ENCODE measurements at places on chromosomes 5 and 9.

DNA sequence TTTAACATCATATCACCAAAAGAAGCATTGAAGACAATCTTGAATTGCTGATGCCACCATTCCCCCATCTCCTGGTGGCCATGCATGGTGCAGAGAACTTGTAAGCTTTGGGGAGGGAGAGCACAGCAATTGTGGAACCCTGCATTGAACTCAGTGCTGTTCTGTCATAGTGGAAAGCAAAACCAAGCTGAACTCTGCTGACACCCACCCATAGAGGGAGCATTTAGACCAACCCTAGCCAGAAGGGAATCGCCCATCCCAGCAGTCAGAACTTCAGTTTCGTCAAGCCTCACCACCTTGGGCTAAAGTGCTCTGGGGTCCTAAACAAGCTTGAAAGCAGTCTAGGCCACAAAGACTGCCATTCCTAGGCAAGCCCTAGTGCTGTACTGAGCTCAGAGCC is 37.4 kb upstream of the RUSC2 start:
- DNase-seq = no peak

- DNase-seq = no peak
Observed at GRCh38 chr5:156836846-156837245, 13.2 kb upstream of the PPP1R2B start.

DNA sequence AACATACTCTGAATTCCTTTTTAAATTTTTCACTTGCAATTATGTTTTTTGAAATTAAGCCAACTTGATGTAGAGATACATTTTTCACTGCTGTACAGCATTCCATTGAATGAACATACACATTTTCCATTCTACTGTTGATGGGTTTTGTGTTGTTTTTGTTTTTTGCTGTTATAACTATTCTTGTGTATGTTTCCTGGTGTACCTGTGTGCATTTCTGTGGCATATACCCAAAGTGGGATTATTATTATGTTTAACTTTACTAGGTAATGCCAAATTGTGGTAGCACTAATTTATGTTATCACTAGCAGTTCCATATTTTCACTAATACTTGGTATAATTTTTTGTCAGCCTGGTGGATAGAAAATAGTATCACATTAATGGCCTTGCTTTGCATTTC is 2.7 kb downstream of the RFESD start:
- no peak for DNase-seq

- no peak for DNase-seq
Observed at GRCh38 chr5:52674815-52675545, 112.7 kb upstream of the ITGA1 start.

DNA sequence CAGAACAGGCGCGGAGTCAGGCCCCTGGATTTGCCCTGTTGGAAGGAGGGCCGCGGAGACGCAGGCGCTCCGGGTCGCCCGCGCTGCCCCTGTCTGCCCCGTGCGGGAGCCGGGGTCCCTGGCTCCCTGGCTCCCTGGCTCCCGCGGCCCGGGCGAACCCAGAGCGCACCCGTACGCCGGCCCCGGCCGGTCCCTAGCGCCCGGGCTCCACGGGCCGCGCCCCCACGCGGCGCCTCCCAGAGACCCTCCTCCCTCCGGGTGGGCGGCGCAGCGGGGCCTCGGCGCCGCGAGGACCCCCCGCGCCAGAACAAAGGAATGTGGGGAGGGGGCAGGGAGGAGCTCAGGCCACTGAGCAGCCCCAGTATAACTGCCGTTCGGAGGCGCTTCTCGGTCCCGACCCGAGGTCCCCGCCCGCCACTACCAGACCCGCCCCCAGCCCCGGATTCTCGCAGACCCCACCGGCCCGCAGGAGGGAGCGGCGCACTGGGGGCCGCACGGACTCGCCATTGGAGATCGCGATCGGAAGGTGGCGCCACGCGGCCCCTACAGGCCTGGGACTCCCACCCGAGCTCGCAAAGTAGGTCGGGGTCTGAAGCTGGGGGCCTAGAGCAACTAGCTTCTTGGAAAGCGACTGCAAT is 2.4 kb downstream of the NFIL3 start:
- DNase-seq = no peak

DNA sequence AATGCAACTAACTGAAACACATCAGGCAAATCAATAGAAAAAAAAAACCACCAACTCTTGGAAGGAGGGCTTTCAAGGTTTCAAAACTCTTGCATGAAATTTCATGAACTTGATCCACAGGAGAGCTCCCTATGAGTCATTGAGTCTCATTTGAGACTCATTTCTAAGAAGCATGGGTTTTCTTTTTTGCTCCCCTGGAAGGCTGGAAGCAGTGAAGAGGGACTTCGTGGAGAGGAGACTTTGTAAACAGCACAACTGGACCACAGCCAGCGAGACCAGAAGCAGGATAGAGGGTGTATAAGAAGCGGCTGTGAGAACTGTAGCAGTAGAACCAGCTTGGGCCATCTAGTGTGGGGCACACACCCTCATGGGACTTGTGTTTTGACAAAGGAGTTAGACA is 41.2 kb upstream of the RAPGEF1 start:
- no peak for DNase-seq

DNA sequence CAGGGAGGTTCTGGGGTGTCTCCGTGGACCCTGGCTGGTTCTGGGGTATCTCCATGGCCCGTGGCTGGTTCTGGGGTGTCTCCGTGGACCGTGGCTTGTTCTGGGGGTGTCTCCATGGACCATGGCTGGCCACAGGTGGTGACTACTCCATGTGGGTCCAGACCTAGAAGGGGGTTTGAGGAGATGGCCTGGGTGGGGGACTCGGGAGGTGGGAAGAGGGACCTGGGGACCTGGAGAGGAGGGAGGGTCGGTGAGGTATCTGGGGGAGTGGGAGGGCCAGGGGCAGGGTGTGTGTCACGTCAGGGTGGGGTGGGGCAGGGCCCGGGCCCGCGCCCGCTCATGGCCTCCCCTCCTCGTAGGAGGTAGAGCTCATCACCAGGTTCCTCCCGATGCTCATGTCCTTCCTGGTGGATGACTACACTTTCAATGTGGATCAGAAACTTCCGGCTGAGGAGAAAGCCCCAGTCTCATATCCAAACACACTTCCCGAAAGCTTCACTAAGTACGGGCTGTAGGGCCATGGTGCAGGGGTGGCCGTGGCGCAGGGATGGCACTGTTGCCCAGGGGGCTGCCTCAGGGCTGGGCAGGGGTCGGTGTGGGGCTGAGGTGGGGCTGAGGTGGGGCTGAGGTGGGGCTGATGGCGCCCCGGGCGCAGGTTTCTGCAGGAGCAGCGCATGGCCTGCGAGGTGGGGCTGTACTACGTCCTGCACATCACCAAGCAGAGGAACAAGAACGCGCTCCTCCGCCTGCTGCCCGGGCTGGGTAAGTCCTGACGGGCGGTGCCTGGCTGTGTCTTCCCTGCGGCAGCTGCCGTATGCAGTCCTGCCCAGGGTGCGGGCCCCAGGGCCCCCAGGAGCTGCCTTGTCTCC is 10.7 kb upstream of the TOR4A start:
- DNase-seq = no peak

DNA sequence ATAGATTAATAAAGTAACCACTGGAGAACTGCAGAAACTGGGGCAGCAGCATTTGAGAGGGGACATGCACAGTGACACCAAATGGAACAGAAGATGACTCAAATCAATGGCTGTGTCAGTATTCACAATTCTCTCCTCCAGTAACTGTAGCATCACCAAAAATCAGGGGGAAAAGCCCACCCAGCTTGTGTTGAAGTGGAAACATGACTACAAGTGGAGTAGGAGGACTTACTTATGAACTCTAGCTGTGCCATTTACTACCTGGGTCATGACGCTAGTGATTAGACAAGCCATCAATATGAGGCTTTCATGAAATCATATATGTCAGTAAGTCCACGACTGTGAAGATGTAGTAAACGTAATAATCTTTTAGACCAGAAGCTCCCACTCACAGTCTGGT is 199.8 kb upstream of the PTGER4 start:
- DNase-seq = no peak

- DNase-seq = no peak
Observed at GRCh38 chr9:14318934-14319580, 5.1 kb upstream of the NFIB start.

- no peak for DNase-seq
Observed at GRCh38 chr9:96892131-96892530, 36.5 kb upstream of the NUTM2G start.

DNA sequence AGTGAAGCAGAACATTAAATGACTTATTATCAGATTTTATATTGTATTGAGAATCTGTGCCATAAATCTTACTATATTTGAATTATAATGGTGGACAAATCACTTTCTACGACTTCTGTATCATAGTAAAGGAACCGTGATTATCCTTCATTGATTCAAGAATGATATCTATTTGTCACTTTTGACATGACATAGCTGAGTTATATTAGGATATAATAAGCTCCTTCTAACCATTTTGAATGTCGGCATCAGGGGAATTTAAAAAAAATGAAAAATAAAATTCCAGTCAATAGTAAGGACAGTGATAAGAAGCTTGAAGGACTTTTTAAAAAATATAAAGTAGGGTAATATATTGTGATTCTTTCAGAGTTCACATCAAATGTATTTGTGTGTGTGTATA is 338.9 kb upstream of the ACO1 start:
- no peak for DNase-seq

GRCh38 chr9:79661279-79661678 is 89.5 kb downstream of the TLE4 start:
- no peak for DNase-seq

DNA sequence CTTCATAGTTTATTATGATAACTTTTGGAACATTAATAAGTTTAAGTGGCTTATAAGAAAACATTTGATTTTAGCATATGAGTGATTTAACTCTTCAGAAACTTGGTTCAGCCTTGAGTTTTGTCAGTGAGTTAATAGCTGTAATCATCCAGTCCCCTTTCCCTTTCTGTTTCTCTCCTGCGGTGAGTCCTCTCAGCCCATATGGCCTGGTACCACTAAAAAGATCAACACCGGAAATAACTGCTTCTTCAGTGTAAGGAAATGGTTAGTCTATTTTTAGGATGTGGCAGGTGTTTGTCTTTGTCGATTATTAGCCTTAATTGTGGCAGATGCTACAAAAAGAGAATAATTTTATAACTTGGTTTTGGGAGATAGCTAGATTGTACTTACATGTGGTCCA is 120.2 kb upstream of the GRHPR start:
- no peak for DNase-seq

DNA sequence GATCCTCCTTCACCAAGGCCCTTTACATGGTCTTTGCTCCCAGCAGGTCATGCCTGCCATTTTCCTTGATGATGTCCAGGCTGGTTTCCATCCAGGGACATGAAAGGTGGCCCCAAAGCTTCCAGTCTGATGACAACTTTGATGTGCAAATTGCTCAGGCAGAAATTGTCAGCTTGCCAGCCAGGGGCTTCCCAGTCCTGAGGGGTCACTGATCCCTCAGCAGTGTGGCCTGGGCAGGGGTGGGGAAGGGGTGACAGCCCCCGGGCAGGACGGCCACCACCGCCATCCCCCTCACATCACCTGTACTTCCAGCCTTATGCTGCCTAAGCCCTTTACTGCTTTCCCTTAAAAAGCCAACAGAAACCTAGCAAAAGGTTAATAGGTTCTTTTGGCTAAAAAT is 96.3 kb downstream of the ANKRD33B start:
- no peak for DNase-seq

DNA sequence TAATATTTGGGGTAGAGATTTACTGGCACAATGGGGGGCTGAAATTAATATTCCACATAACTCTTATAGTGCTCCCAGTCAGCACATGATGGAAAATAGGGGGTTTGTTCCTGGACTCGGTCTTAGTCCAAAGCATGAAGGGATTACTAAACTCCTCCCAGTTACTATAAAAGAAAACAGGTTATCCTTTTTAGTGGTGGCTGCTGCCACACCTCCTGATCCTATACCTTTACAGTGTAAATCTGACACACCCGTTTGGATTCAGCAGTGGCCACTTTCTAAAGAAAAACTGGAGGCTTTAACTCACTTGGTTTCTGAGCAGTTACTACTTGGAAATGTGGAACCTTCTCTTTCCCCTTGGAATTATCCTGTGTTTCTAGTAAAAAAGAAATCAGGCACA is 572.9 kb upstream of the PTGER4 start:
- DNase-seq = no peak

GRCh38 chr9:121292801-121293241 is 24.9 kb downstream of the GSN start:
- no peak for DNase-seq

GRCh38 chr5:73623901-73624404 is 2.0 kb upstream of the ARHGEF28 start:
- DNase-seq = no peak

GRCh38 chr5:31809050-31809870 is 170.3 kb downstream of the PDZD2 start:
- DNase-seq = no peak

GRCh38 chr5:104372796-104373195 is 810.2 kb upstream of the NUDT12 start:
- no peak for DNase-seq

GRCh38 chr9:92517046-92517445 is 18.7 kb downstream of the ECM2 start:
- DNase-seq = no peak

DNA sequence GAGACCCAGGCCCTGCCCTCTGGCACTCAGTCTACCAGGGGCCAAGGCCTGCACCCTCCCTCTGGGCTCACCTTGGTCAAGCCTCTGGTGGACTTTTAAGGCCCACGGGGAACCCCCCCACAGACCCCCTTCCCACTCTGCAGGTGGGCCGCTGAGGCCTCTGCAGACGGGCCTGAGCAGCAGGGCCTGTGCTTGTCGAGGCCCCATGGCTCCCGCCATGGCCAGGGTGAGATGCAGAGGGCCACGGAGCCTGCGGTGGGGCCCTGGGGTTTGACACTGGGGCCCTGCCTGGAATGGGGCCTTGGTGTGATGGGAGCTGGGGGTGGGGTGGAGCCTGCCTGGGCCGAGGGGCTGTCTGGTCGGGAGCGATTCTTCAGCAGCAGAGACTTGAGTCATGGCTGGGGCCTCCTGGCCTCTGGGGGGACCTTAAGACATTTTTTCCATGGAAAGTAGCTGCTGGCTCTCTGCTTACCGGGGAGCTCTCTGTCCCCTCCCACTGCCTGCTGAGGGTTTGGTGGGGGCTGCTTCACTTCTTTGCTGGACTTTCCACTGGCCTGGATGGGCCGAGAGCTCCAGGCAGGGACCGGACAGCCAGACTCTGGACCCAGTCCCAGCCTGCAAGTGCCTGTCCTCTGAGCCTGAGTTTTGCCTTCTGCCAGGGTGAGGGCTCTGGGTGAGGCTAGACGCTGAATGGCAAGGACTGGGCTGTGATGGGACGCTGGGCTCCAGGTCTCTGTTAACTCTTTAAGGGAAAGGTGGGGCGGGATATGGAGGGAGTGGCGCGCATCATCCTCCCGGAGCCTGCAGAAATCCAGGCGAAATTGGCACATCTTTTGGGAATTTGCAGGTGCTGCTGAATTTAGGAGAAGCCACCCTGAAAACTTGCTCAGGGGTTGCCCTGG is 132.2 kb downstream of the RXRA start:
- DNase-seq = no peak

DNA sequence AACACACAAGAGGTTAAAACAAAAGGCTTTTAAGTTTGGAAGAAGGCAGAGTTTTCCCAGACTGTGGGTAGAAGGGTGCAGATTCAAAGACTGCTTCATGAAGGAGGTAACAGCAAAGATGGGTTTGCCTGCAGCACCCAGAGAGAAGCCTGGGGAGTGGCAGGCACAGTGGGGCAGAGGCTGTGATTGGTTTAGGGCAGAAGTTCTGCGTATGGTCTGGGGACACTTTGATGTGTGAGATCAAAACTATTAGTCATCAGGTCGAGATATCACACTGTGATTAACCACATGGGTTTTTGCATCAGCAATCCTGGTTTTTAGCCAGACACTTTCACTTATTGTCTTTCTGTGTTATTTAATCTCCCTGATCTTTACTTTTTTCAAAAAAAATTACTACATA is 188.8 kb upstream of the GLRA1 start:
- no peak for DNase-seq

GRCh38 chr9:129334105-129334935 is 156.3 kb upstream of the IER5L start:
- DNase-seq = no peak

- no peak for DNase-seq
Observed at GRCh38 chr9:6553866-6554265, 91.7 kb downstream of the GLDC start.

All from cortex of kidney (tissue), 1 donor.